WTC11 (cell line): ENCODE measurements at places on chromosomes 2 and 18.
A peak's percentile ranks its signal among the peaks of the same experiment; 100 is the strongest.

DNA sequence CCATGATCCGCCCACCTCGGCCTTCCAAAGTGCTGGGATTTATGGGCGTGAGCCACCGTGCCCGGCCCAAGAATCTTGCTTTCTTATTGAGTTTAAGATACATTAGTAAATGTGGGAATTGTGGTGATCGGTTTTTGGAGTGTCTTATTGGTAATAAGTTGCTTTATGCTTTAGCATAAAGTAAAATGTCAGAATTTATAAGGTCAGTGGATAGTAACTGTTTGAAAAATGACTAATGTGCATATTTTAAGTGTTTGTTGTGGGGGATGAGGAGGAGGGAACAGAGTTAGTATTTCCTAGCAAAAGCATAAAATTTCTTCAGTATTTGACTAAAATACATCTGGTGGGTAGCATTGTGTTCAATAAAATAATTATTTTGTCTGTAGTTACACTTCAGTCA, 77.4 kb downstream of the SLC39A10 start:
- DNase-seq: no peak

GRCh38 chr2:70937866-70938585, 2.3 kb downstream of the ATP6V1B1 start:
- no peak for DNase-seq

GRCh38 chr2:156695595-156695994, 259.4 kb downstream of the GPD2 start:
- DNase-seq: peak; percentile 24

- no peak for DNase-seq
These were observed 111.1 kb downstream of the KLHL14 start for GRCh38 chr18:32661486-32662299.

GRCh38 chr2:66170744-66171330, 264.1 kb upstream of the MEIS1 start:
- DNase-seq: no peak

GRCh38 chr2:198072655-198073054, 268.3 kb downstream of the PLCL1 start:
- DNase-seq: no peak

GRCh38 chr2:36713310-36713709, 16.8 kb downstream of the VIT start:
- no peak for DNase-seq

DNA sequence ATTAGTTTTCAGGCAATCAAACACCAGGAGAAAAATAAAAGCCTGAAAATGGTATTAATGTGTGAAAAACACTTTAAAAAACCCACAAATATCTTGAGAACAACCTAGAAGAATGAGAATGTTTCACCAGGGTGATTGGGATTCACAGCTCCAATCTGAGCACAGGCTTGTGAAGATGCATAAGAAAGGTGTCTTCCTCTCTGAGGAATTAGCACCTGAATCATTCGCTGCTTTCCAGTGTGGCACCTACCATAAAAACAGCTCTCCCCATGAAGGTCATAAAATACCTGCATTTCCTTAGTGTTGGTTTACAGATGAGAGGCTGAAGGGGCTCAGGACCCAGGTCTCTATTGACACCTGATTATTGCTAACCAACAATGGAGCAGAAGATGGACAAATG, 499.7 kb upstream of the KLHL29 start:
- no peak for DNase-seq

DNA sequence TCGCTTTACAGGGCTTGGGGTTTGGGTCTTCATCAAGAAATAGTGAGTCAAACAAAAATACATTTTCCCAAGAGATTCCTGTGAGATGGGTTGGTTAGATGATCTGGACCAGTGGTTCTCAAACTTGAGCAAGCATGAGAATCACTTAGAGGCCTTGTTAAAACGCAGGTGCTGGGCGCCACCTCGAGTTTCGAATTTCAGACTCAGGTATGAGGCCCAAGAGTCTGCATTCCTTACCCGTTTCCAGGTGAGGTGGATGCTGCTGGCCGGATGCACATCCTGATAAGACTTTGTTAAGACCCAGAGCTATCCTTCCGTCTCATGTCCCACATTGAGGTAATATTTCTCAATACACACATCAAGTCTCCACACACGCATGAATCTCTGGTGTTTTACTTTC, 707.8 kb upstream of the SALL3 start:
- DNase-seq: no peak

DNA sequence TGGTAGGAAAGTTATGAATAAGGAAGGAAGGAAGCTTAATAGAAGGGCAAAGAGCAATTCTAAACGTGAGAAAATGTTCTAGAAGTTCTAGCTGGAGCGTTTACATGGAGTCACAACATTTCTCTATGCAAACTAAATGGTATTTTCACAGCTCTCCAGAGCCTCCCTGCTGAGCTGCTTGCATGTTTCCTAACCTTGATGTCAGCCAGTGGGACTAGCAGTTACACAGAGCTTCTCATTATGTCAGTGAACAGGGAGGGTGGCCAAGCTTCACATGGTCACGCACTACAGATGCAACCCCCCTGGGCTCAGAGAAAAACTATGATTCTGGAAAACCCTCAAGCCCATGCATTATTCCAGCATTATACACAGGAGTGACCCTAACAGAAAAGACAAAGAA, 153.4 kb upstream of the CCDC150 start:
- no peak for DNase-seq

- DNase-seq: no peak
These were observed 151.1 kb upstream of the UBE2E3 start for GRCh38 chr2:180829261-180829660.

GRCh38 chr18:78861116-78861515, 118.5 kb upstream of the SALL3 start:
- DNase-seq: no peak

- no peak for DNase-seq
These were observed 111.8 kb downstream of the TTC27 start for GRCh38 chr2:32739664-32740063.

GRCh38 chr2:140696449-140696848, 1434.4 kb downstream of the LRP1B start:
- DNase-seq: peak; percentile 13

DNA sequence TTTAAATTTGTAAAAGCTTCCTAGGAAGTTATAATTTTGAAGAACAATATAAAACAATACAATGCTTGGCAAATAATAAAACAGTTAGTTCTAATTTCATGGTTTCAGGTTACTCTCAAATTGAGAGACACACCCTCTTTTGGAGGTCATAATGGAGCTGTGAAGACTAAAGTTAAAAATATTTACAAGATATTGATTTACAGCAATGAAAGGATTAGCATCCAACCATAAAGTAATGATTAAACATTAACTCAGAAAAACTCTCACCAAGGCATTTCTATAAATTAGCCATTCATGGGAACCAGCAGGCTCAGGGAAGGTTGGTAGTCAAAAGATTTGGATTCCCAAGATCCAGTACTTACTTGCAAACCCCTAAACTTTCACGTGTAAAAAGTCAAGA, 6.4 kb downstream of the DPP4 start:
- no peak for DNase-seq

- no peak for DNase-seq
These were observed 50.4 kb downstream of the MALT1 start for GRCh38 chr18:58721566-58722239.

DNA sequence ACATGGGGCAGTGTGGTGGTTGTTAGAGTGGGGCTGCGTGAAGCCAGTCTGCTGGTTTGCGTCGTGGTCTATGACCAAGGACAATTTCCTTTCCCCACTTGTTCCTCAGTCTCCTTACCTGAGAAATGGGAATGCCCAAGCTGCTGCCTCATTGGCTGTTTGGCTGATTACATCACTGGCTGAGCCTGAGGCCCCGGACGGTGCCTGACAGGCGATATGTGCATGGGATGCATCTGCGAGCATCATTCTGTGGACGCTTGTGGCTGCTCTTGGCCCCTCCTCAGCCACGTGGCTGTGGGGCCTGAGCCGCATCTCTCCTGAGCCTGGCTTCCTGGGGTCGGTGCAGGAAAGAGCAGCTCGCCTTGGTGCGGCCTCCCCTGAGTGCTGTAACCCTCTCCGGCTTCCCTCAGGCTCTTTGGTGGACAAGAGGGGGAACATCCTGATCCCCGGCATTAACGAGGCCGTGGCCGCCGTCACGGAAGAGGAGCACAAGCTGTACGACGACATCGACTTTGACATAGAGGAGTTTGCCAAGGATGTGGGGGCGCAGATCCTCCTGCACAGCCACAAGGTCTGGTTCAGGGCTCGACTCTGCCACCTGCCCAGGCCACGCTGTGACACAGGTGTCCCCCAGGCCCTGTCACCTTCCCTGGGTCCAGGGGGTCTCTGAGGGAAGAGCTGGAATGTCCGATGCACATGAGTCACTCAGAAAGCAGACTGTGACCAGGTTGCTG, 17.2 kb downstream of the CNDP2 start:
- no peak for DNase-seq

- no peak for DNase-seq
These were observed 4.3 kb upstream of the OTOS start for GRCh38 chr2:240144649-240145261.

DNA sequence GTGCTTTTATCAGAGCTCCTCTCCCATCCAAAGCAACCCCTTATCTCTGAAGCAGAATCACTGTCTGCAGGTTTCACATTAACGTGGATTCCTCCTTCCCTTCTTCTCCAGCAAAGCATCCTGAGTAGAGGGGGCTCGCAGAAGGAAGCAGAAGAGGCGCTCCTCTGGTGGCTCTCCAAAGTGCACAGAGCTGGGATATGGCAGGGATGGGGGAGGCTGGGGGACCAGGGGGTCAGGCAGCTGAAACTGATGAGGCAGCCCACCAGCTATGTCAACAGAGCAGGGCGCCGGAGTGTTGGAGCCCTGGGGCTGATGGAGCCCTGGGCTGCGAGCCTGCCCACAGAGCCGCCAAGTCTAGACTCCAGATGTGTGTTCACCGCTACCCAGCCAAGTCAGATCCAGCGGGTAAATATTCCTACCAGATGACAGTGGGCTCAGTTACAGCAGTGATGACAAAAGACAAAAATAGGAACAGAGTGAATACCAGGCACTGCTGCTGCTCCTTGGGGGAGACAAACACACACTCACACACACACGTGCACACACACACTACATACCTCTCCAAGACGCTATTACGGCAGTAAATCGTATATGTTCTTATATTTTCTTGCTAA, 678.3 kb upstream of the ID2 start:
- DNase-seq: no peak

DNA sequence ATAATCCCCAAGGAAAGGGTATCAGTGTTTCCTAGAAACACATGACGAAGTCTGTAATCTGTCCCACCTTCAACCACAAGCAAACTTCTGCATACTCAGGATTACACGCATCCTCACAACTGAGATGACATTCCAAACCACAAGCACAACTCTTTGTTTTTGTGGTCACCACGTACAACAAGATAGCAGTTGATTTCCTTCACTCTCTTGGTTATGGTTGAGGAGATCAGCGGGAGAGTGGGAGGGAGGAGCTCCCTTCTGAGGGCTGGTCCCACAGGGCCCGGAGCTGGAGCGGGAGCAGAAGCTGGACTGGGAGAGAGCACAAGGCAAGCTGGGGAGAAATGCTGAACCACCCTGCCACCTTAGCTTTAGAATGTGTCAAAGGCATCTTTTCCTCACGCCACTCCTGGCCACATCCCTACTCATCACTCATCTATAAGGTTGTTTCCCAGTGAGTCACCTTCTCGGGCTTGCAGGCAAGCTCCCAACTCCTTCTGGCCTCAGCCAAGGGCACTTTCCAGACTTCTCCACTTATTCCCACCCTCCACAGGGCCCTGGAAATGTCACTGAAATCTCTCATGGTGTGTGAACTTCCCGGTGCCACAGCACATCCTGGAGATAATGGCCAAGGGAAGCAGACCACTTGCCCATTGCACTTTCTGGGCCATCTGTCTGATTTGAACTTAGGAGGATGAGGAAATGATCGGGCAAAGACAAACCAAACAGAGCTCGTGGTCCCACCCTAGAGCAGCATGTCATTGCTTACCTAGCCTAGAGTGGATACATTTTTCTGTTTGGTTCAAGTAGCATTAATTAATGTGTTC, 98.9 kb upstream of the LGALSL start:
- DNase-seq: no peak

GRCh38 chr2:59932341-59932740, 621.1 kb downstream of the BCL11A start:
- peak; percentile 44 for DNase-seq

DNA sequence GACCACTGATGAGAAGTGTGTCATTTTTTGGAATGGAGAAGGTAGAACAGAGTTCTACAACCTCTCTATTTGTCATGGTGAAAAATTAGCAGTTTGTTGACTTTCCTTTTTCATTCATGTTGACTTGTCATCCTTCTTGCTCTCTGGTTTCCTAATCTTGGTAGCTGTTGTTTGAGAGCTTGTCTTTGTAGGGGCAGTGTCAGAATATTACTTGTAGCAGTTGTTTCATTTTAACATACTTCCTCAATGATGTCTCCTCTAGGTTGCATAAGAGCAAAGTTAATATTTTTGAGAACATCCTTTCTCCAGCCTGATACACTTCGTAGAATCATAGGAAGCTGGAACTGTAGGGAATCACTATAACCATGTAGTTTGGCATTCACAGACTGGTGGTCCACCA, 368.2 kb upstream of the FANCL start:
- no peak for DNase-seq

DNA sequence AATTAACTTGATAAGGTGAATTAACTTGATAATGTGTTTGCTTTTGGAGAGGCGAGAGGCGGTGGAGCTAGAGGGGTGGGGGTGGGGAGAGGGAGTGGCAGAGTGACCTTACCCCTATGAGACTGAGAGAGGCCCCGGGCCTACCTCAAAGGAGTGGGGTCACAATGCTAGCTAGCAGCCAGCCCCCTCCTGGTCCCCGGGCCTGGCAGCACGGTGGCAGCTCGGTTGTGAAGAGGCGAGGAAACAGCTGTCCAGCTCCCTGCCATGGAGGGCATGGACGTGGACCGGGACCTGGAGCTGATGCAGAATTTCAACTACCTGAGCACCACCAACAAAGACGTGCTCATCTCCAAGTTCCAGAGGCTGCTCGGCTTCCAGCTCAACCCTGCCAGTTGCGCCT, 123.9 kb downstream of the RGPD3 start:
- DNase-seq: no peak

- no peak for DNase-seq
These were observed 191.3 kb upstream of the KCNJ3 start for GRCh38 chr2:154507186-154507585.

DNA sequence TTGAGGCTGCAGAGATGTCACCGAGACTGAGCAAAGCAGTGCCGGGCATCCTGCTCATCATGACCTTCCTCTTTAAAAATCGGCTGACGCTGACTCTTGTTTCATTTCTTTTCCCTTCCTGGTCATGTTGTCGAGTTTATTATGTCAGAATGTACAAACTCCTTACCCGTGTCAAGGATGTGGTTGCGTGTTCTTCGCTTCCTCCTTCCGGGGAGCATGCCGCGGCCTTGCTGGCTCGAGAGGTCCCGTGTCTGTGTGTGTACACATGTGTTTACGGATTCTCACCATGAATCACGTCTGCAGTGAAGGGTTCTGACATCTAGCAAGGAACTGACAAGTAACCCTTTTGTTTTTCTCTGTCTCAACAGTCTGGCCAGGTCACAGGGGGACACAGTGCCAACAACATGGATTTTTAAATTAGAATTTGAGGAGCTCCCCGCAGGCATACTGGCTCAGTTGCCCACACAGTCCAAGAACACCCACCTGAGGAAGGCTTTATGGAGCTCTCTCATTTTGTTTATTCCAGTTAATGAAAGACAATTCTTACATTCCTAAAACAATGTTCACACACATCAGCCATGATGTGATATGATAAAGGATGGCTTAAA, 60.2 kb downstream of the MYT1L start:
- no peak for DNase-seq

GRCh38 chr18:50697509-50697908, 122.3 kb downstream of the MRO start:
- DNase-seq: no peak
